Inflammatory macrophage (primary cell): ENCODE measurements at places on chromosomes 2 and 18.

DNA sequence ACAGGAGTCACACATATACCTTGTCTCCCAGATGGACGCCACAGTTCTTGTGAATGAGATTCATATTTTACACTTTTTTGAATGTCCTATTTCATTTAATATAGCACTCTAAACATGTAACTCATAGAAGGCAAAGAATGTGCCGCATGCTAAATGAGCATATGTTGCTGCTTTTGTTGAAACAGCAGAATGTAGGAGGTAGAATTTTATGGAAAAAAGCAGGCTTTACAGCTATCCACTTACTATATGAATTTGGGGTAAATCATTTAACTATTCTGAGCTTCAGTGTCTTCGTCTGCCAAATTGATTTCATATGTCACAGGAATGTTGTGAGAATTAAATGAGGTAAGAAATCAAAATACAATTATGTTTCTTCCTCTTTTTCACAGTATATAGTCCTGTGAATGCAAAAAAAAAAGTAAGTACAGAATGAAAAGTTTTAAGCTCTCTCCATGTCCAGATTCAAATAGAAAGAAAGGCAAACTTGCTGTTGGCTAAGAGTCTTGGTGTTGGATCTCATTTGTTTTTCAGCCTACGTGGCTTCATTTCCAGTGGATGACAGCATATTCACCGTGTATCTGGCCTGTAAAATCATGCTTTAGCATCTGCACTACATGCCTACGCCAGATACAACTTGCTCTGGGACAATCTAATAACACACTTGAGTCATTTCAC is 154.7 kb upstream of the CNTNAP5 start:
- DNase-seq, result no peak

DNA sequence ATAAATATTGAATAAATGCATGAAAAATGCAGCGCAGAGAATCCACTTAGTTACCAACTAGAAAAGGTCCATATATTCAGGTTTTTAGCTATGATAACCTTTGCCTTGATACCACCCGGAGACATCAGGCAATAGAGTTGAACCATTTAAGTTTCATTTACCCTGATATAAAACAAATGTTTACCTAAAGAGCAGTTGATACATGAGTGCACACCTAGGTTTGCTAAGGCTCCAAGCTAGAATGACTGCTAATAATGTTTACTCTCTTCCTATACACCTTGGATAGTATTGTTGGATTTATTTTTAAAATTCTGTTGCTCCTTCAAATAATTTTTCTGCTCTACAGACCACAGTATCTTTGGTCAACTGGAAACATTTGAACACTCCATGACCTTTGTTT is 1463.6 kb downstream of the LRP1B start:
- DNase-seq, result no peak

DNA sequence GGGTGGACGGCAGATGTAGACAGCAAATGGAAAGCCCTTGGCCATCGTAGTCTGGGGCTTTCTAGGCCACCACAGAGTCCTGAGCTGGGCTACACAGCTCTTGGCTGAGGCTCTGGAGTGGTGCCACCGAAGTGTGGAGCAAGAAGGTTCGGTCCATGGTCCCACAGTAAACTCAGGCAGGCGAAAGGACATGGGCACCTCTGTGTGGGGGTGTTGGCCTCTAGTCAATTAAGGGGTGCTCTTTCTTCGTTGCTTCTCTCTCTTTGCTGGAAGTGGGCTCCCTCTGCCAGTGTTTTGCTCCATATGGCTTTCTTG is 34.7 kb upstream of the MRPL33 start:
- DNase-seq, result no peak

DNA sequence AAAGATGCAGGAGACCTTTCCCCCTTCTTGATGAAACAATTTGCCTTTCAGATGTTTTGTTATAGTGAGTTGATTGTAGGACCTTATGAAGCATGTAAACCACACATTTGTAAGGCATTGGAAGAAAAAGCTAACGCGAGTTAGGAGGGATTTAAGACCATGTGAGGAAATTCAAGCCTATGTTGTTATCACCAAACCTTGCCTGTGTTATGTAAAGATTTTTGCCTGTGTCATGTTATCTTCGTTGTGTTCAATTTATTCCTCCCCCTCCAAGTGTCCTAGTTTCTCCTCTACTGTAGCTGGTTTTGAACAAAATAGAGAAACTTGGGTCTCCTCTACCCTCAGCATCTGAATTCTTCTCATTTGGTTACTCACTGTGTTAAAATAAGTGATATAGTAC is 173.0 kb downstream of the NEDD4L start:
- no peak for DNase-seq

DNA sequence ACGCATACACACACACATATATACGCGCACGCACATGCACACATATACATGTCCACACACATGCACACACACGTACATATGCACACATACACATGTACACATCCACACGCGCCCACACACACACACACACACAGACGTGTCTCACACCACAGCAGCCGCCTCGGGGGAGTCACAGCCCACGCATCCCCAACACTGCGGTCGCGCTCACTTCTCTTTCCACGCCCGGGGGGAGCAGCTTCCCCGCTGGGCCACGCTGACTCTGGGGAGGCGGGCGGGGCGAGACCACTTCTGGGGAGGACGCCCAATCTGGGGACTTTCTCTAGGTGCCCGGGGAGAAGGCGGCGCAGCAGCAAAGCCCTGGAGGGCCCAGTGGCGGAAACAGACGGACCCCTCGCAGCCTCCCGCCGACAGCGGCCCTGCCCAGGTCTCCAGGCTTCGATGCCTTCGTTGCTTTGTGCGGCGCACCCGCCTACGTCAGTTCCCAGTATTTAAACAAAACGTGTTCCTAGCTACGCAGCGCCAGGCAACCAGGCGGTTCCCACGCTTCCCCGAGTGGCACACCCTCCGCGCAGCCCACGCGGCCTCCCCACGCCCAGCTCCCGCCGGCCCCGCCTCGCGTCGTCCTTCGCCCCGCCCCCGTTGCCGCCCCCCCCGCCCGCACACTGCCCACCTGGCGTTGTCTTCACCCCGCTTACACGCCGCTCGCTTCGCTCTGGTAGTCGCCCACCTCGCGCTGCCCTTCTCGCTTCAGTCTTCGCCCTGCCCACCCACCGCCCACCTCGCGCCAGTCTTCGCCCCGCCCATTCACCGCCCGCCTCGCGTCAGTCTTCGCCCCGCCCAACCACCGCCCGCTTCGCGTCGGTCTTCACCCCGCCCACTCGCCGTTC is 810 bp upstream of the RBFA start:
- peak; percentile 89 for DNase-seq

GRCh38 chr2:42844901-42845821 is 52.8 kb upstream of the HAAO start:
- no peak for DNase-seq

DNA sequence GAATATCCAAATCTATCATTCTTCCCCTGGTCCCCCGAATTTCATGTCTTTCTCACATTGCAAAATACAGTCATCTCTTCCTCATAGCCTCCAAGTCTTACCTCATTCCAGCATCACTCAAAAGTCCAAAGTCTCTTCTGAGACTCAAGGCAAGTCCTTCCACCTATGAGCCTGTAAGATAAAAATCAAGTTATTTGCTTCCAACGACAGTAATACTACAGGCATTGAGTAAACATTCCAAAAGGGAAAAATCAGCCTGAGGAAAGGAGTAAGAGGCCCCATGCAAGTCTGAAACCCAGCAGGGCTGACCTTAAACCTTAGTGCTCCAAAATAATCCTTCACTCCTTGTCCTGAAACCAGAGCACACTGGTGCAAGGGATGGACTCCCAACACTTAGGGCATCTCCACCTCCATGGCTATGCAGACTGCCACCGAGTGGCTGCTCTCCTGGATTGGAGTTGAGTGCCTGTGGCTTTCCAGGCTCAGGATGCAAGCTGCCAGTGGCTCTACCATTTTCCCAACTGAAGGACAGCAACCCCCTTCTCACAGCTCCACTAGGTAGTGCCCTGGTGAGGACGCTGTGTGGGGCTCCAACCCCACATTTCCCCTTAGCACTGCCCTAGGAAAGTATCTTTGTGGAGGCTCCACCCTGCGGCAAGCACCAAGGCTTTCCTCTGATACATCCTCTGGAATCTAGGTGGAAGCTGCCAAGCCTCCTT is 16.3 kb downstream of the DTNA start:
- no peak for DNase-seq

DNA sequence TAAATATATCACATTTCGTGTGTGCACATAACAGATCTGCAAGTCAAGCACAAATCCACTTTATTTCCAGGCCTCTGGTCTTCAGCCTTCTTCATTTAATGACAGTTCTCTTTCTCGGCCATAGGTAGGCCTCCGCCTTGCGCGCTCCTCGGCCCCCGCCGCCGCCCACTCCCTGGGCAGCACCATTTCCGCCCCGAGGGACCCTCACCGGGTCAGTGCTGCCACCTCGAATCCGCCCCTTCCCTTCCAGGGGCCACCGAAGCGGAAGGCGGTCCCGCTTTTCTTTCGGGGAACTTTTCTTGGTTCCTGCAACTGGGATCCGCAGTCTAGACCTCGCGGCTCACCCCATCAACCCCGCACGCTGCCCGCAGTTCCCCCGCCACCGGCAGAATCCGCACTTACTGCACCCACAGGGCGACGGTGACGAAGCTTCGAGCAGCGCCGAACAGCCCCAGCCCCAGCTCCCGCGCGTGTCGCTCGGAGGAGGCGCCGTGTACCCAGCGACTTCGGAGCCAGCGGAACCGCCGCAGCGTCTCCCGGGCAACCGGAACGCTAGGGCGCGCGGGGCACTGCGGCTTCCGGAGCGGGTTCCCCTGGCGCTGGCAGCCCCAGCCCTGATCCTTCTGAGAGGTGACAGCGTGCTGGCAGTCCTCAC is at the start of gene CDKL4:
Gene CDKL4 (minus strand): TSS at position 502 of the 655 bp plus-strand sequence.
- DNase-seq, result peak; percentile 38

- no peak for DNase-seq
Measured at GRCh38 chr2:162000431-162000830, 73.6 kb downstream of the DPP4 start.

DNA sequence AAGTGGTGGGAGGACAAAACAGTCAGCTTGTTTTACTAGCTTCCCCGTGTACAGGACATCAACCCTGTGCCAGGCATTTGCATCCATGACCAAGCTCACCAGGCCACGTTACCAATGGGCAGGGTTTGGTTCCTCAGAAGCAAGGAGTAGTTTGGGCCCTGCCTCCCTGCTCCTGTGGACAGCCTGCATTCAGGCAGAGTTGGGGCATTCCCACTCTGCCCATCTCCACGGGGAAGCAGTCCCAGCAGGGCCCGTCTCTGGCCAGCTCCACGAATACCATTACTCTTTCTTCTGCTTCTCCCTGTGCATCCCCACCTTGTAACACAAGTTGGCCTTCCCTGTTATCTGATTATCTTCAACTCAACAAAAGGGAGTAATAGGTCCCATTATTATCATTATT is 54.0 kb upstream of the RIOK3 start:
- DNase-seq, result no peak

- no peak for DNase-seq
Measured at GRCh38 chr2:11155381-11156035, at the start of gene SLC66A3. Gene SLC66A3 (plus strand): TSS chr2:11155467. CDS start chr2:11155547, 80 bp downstream.

DNA sequence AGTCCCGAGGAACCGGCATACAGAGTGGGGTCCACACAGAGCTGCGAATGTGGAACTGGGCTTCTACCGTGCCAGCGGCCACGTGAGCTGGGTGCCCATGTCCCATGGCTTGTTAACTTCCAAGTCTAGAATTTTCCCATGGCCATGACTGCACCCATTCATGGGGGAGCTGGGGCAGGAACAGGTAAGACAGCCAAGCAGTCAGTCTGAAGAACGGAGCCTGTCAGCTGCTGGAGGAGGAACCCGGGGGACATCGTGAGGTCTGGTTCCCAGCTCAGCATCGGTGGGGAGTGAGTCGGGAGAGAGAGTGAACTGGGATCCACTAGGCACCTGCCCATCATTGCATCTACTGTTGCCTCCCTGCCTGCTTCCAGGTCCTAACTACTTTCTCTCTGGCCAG is 86.9 kb downstream of the SH3RF3 start:
- DNase-seq, result no peak

DNA sequence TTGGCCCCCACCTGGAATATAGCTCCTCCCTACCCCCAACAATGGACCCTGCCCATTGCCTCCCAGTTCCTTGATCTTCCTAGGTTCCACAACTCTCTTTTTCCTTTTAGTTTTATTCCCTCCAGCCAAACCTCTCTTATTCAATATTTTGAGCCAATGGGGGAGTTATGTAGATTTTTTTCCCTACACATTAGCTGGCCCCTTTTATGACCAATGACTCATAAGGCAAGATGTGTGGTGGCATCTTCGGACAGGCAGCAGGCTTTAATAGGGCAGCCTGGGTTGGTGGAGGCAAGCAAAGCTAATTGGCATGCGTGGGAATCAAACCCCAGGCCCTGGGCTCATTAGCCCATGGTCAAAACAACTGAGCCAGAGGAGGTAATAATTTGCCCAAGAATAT is 9.2 kb downstream of the GRP start:
- DNase-seq, result no peak
